Activated CD8-positive, alpha-beta T cell treated with anti-CD3 and anti-CD28 coated beads, Interleukin-2, amount 10 ng/mL, durations not matched to agents 7 days and 5 days (primary cell): ENCODE measurements at places on chromosomes 4 and X. TPM values are rescaled to one million over a fixed set of nuclear protein-coding genes. Genes with fewer than 3 reads are reported as not detected.

GRCh38 chr4:7108046-7108625 is 40.3 kb upstream of the GRPEL1 start:
- H3K27me3 ChIP-seq, result peaks cover 7% of the 10 kb centered on the region
- H3K4me3 ChIP-seq, result no peak overlapping the region
- H3K27ac ChIP-seq, result no peak overlapping the region
- no peak for DNase-seq
- no peaks in the 10 kb centered on the region for H3K36me3 ChIP-seq
- peaks cover 3% of the 10 kb centered on the region for H3K4me1 ChIP-seq

- no peaks in the 10 kb centered on the region for H3K27me3 ChIP-seq
- H3K27ac ChIP-seq, result no peak overlapping the region
- no peaks in the 10 kb centered on the region for H3K36me3 ChIP-seq
- no peak overlapping the region for H3K4me3 ChIP-seq
These were observed 8.2 kb upstream of the TEX11 start for GRCh38 chrX:70916754-70917153.

GRCh38 chr4:148055844-148056243 is 324.0 kb downstream of the ARHGAP10 start:
- H3K27ac ChIP-seq, result peak overlapping the region; percentile 74
- DNase-seq, result no peak
- H3K36me3 ChIP-seq, result peaks cover 13% of the 10 kb centered on the region
- H3K4me3 ChIP-seq, result no peak overlapping the region

- H3K4me3 ChIP-seq, result no peak overlapping the region
- no peak for DNase-seq
- no peaks in the 10 kb centered on the region for H3K27me3 ChIP-seq
These were observed 70.5 kb upstream of the IGSF1 start for GRCh38 chrX:131359611-131360010.

- H3K27me3 ChIP-seq, result no peaks in the 10 kb centered on the region
- no peaks in the 10 kb centered on the region for H3K4me1 ChIP-seq
- H3K4me3 ChIP-seq, result no peak overlapping the region
- no peaks in the 10 kb centered on the region for H3K36me3 ChIP-seq
These were observed 546.5 kb upstream of the SMIM31 start for GRCh38 chr4:164207460-164207859.

- peaks cover 13% of the 10 kb centered on the region for H3K36me3 ChIP-seq
- H3K27me3 ChIP-seq, result no peaks in the 10 kb centered on the region
- no peak for DNase-seq
- no peak overlapping the region for H3K4me3 ChIP-seq
- H3K27ac ChIP-seq, result no peak overlapping the region
- peaks cover 40% of the 10 kb centered on the region for H3K4me1 ChIP-seq
These were observed 165.6 kb downstream of the SH3KBP1 start for GRCh38 chrX:19721726-19722370.

- H3K27me3 ChIP-seq, result no peaks in the 10 kb centered on the region
- H3K4me3 ChIP-seq, result no peak overlapping the region
- no peak overlapping the region for H3K27ac ChIP-seq
- H3K4me1 ChIP-seq, result peaks cover 15% of the 10 kb centered on the region
- no peak for DNase-seq
- no peaks in the 10 kb centered on the region for H3K36me3 ChIP-seq
These were observed 76.1 kb upstream of the IRF2 start for GRCh38 chr4:184550476-184550875.

- H3K4me3 ChIP-seq, result no peak overlapping the region
- H3K27me3 ChIP-seq, result peaks cover 55% of the 10 kb centered on the region
- no peak overlapping the region for H3K27ac ChIP-seq
- H3K4me1 ChIP-seq, result peaks cover 12% of the 10 kb centered on the region
These were observed 3.2 kb downstream of the SOWAHB start for GRCh38 chr4:76894537-76895255.

DNA sequence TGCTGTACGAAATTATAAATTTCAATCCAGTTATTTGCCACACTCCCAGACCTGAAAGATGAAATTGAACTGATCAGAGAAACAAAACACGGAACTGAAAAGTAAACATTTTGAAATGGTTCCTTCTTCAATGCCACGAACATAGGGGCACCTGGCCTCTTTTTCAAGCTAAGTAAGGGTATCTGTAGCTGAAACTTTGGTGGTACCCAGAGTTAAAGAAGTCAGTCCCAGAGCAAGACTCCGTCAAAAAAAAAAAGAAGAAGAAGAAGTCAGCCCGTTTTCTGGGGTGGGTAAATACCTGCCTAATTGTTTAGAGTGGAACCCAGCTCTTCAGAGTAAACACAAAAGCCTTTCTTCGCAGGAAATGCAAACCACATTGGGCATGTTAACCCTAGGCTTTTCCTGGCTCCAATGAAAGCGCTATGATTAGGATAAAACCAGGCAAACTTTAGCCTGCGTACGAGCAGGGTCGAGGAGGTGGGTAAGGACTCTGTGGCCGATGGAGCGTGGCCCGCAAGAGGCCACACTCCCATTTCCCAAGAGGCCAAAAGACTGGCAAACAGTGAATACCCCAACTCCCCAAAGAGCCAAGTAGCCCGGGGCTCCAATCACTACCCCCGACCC is 1.3 kb downstream of the ANTXR2 start:
- no peak for DNase-seq
- H3K27ac ChIP-seq, result peak overlapping the region; percentile 87
- peaks cover 37% of the 10 kb centered on the region for H3K36me3 ChIP-seq
- H3K4me1 ChIP-seq, result peaks cover 59% of the 10 kb centered on the region
- peaks cover 2% of the 10 kb centered on the region for H3K27me3 ChIP-seq

- H3K36me3 ChIP-seq, result no peaks in the 10 kb centered on the region
- no peak overlapping the region for H3K27ac ChIP-seq
- H3K4me1 ChIP-seq, result no peaks in the 10 kb centered on the region
- H3K27me3 ChIP-seq, result no peaks in the 10 kb centered on the region
These were observed 42.6 kb downstream of the GABRG1 start for GRCh38 chr4:46081248-46081647.

DNA sequence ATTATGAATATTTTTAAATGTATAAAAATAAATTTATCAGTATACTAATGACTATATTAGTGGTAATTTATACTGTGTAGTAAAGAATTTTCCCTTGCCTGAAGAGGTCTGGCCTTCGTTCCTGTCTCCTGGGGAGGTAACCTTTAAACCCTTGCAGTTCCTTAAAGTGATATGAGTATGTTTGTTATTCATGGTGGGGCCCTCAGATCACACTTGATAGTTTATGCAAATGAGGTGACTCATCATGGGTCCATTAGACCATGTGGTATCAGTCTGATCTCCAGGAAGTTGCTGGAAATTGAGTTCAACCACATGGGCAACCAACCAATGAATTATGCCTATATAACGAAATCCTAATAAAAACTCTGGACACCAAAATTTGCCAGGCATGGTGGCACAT is 904.1 kb downstream of the RPA4 start:
- peaks cover 5% of the 10 kb centered on the region for H3K4me1 ChIP-seq
- no peak for DNase-seq
- H3K4me3 ChIP-seq, result no peak overlapping the region

- H3K36me3 ChIP-seq, result peaks cover 17% of the 10 kb centered on the region
- DNase-seq, result peak; percentile 70
- H3K4me1 ChIP-seq, result peaks cover 35% of the 10 kb centered on the region
- peaks cover 32% of the 10 kb centered on the region for H3K27me3 ChIP-seq
These were observed 605 bp downstream of the ANXA5 start for GRCh38 chr4:121696170-121696580.

DNA sequence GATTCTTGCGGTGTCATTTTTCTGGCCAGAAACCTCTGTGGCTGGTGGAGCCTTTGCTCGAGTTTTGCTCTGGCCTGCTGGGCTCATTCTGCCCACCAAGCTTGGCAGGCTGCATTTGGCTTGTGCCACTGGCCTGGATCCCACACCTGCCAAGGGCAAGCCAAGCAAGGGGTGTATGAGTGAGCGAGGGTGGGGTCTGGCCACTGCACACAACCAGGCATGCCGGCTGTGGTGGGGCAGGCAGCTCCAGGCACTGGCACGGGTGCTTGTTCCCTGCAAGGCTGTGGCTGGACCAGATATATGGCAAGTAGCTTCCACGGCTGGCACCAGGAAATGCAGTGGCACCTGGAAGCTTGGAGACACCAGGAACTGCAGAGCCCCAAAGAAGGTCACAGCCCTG is 68.6 kb upstream of the PPP3CA start:
- peaks cover 8% of the 10 kb centered on the region for H3K27me3 ChIP-seq
- H3K27ac ChIP-seq, result no peak overlapping the region
- DNase-seq, result no peak
- H3K4me1 ChIP-seq, result peaks cover 64% of the 10 kb centered on the region
- H3K36me3 ChIP-seq, result peaks cover 31% of the 10 kb centered on the region
- no peak overlapping the region for H3K4me3 ChIP-seq

- H3K27ac ChIP-seq, result no peak overlapping the region
- no peak for DNase-seq
- H3K4me1 ChIP-seq, result no peaks in the 10 kb centered on the region
- H3K27me3 ChIP-seq, result no peaks in the 10 kb centered on the region
- H3K36me3 ChIP-seq, result no peaks in the 10 kb centered on the region
- H3K4me3 ChIP-seq, result no peak overlapping the region
These were observed 11.6 kb downstream of the NPY2R start for GRCh38 chr4:155220025-155220424.

GRCh38 chrX:31209005-31209628 is 137.3 kb upstream of the FTHL17 start:
- H3K4me3 ChIP-seq, result no peak overlapping the region
- H3K4me1 ChIP-seq, result no peaks in the 10 kb centered on the region
- H3K27me3 ChIP-seq, result no peaks in the 10 kb centered on the region

DNA sequence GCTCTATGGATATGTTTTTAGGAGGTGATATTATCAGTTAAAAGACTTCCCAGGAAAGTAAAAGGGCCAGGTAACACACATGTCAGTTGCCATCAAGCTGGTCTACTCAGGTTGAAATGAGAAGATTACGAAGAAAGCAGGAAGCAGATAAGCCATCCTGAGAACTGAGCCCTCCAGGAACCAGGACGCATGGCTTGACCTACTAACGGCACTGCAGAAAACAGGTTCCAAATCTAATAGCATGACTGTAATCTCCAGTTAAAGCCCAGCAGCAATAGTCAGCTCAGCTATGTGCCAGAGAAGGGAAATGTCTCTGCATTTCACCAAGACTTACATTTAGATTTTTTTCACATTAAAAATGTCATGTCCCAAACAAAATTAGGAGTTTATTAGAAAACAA is 77.9 kb downstream of the APBB2 start:
- H3K27ac ChIP-seq, result no peak overlapping the region
- H3K27me3 ChIP-seq, result no peaks in the 10 kb centered on the region
- H3K36me3 ChIP-seq, result no peaks in the 10 kb centered on the region
- DNase-seq, result no peak
- no peak overlapping the region for H3K4me3 ChIP-seq
- H3K4me1 ChIP-seq, result no peaks in the 10 kb centered on the region

The PABPC1L2B gene
- total RNA-seq, result not detected

The ITM2A gene
- 75.9 TPM for total RNA-seq

The GUCY1A1 gene
- total RNA-seq, result 0.21 TPM

The FRAS1 gene
- not detected for total RNA-seq

The C4orf51 gene
- total RNA-seq, result not detected
